ENCODE measurements at places on chromosomes 1 and 21.

DNA sequence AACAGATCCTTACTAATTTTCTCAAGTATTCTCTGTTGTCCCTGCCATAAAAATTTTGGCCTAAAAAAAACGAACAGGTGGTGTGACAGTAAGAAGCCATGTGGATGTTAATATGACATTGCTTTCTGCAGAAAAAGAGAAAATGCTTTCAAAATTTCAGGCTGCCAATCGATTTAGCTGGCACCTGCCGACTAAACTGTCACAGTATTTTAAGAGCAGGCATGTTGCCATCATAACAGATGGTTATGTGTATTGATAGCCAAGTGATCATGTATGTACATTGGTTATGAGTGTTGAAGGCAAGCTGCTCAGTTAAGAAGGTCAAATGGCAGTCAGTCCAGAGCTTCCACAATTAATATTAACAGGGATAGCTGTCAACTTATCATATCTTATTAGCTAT is 1017.0 kb downstream of the MRPL39 start:
- no peak overlapping the region for H3K27ac ChIP-seq
- no peaks in the 10 kb centered on the region for H3K4me1 ChIP-seq
- no peaks in the 10 kb centered on the region for H3K36me3 ChIP-seq
- H3K4me3 ChIP-seq: no peak overlapping the region
- no peaks in the 10 kb centered on the region for H3K27me3 ChIP-seq

GRCh38 chr1:42392255-42392654 is 11.7 kb downstream of the RIMKLA start:
- H3K36me3 ChIP-seq: no peaks in the 10 kb centered on the region
- no peak overlapping the region for H3K4me3 ChIP-seq
- H3K27me3 ChIP-seq: no peaks in the 10 kb centered on the region
- no peak overlapping the region for H3K27ac ChIP-seq

GRCh38 chr1:51699391-51699790 is 82.5 kb downstream of the OSBPL9 start:
- H3K4me3 ChIP-seq: no peak overlapping the region
- peaks cover 8% of the 10 kb centered on the region for H3K4me1 ChIP-seq
- DNase-seq: no peak
- no peaks in the 10 kb centered on the region for H3K27me3 ChIP-seq

DNA sequence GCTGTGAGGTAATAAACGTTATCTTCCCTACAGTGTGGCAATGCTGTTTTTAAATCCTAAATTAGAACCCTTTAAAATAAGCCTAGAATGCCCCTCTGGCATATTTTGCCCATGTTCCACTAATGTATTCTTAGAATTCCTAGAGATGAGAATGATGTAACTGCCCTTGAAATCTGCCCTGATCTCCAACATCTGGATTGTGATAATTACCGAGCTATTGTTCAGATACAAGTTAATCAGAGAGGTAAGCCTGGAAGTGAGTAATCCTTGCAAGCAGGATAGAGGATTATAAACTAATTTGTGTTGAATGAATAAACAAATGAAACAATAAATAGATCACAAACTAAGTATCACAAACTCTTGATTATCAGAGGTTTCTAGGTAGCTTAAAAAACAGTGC is 107.8 kb upstream of the DMRTA2 start:
- H3K36me3 ChIP-seq: no peaks in the 10 kb centered on the region
- H3K4me1 ChIP-seq: no peaks in the 10 kb centered on the region
- no peaks in the 10 kb centered on the region for H3K27me3 ChIP-seq
- DNase-seq: no peak
- H3K4me3 ChIP-seq: no peak overlapping the region

GRCh38 chr1:46466477-46467182 is 23.0 kb upstream of the DMBX1 start:
- H3K4me3 ChIP-seq: no peak overlapping the region
- peak; percentile 32 for DNase-seq
- no peak overlapping the region for H3K27ac ChIP-seq
- peaks cover 5% of the 10 kb centered on the region for H3K27me3 ChIP-seq
- H3K4me1 ChIP-seq: peaks cover 7% of the 10 kb centered on the region

GRCh38 chr1:99705385-99705784 is 59.5 kb downstream of the PALMD start:
- H3K27ac ChIP-seq: no peak overlapping the region
- no peak overlapping the region for H3K4me3 ChIP-seq
- H3K36me3 ChIP-seq: no peaks in the 10 kb centered on the region
- peaks cover 22% of the 10 kb centered on the region for H3K4me1 ChIP-seq
- no peak for DNase-seq

DNA sequence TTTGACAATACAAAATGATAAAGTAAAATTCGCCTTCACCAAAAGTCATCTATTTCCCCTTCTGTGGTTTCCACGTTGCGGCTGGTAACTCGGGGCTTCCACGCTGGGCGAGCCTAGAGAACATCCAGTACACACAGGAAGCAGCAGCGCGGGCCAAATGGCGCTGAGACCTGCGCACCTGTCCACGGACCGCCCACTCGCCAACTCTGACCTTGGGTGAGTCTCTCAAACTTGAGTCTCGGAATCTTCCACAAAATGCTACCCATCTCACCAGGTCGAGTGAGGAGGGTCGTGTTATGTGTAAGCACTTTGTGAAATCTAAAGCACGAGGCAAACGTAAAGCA is 820 bp upstream of the TTF2 start:
- H3K27ac ChIP-seq: peak overlapping the region; percentile 64
- peak; percentile 63 for DNase-seq
- peaks cover 14% of the 10 kb centered on the region for H3K4me1 ChIP-seq
- H3K27me3 ChIP-seq: no peaks in the 10 kb centered on the region
- peaks cover 7% of the 10 kb centered on the region for H3K36me3 ChIP-seq

GRCh38 chr21:41367301-41367944 is 5.6 kb downstream of the MX2 start:
- no peaks in the 10 kb centered on the region for H3K27me3 ChIP-seq
- no peaks in the 10 kb centered on the region for H3K36me3 ChIP-seq
- no peak for DNase-seq
- no peak overlapping the region for H3K27ac ChIP-seq
- no peak overlapping the region for H3K4me3 ChIP-seq
- H3K4me1 ChIP-seq: no peaks in the 10 kb centered on the region

DNA sequence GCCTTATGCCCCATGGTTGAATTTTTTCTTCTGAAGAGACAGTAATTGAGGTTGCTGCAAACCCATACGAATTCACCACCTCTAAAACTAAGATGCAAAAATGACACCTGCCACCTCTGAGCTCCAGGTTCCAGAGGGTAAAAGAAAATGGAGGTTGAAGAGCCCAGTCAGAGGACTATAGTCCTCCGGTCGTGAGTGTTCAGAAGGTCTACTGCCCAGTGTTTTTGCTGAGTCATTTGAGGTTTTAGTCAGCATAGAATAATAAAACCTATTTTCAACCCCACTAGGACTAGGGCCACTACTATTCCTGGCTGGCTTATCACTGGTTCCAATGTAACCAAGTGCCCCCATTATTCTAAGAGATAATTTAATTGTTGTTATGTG is 12.9 kb upstream of the SLAMF7 start:
- no peaks in the 10 kb centered on the region for H3K27me3 ChIP-seq
- no peak overlapping the region for H3K4me3 ChIP-seq
- H3K4me1 ChIP-seq: no peaks in the 10 kb centered on the region
- no peak overlapping the region for H3K27ac ChIP-seq

- no peaks in the 10 kb centered on the region for H3K36me3 ChIP-seq
- H3K4me1 ChIP-seq: no peaks in the 10 kb centered on the region
- no peak for DNase-seq
Measured at GRCh38 chr1:8537991-8538390, 220.1 kb downstream of the SLC45A1 start.

GRCh38 chr1:168470901-168471431 is 72.8 kb downstream of the XCL2 start:
- H3K36me3 ChIP-seq: no peaks in the 10 kb centered on the region
- H3K27me3 ChIP-seq: no peaks in the 10 kb centered on the region
- no peak for DNase-seq
- H3K27ac ChIP-seq: no peak overlapping the region

DNA sequence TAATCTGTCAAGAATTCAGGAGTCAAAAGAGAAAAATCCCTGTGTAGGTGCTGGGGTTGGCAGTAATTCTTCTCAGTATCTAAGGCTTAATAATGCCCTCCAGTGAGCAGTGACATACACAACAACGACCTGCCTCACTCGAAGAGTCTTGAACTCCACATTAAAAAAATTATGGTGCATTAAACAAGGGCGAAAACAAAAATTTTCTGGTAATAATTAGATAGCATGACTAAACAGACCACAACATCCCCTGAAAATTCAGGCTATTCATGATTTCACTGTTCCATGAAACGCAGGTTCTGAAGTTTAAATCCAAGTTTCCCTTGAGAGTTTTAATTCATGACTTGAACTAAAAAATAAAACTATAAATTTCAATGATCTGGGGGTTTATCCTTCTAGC is 5.1 kb downstream of the SRSF4 start:
- DNase-seq: no peak
- H3K27me3 ChIP-seq: no peaks in the 10 kb centered on the region
- H3K27ac ChIP-seq: no peak overlapping the region
- H3K4me1 ChIP-seq: peaks cover 27% of the 10 kb centered on the region
- no peak overlapping the region for H3K4me3 ChIP-seq

DNA sequence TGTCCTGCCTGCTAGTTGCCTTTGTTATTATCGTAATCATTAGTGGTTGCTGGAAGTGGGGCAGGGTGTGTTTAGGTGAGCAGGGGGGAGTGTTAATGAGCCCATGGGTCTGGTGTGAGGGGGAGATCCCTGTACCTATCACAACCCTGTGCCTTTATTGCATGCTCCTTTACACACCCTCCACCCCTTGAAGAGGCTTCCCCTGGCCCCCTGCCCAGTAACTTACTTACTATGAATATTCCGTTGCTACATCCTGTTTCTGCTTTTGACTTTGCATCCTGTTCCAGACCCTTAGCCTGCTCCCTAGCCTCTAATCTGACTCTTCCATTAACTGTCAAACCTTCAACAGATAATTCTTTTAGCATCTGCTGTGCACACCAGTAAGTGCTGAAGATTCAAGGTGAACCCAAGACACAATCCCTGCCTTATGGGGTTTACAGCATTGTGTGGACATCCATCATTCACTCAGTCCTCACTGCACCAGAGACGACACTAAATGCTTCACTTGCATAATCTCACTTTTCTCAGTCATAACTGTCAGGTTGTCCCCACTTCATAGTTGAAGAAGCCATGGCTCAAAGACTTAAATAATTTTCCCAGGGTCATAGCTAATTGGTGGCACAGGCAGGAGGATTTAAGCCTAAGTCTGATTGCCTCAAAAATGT is 47.9 kb downstream of the CDC7 start:
- no peaks in the 10 kb centered on the region for H3K36me3 ChIP-seq
- no peak for DNase-seq
- H3K27me3 ChIP-seq: no peaks in the 10 kb centered on the region
- H3K4me3 ChIP-seq: no peak overlapping the region

- no peak overlapping the region for H3K27ac ChIP-seq
- H3K27me3 ChIP-seq: no peaks in the 10 kb centered on the region
- H3K4me1 ChIP-seq: no peaks in the 10 kb centered on the region
- no peak for DNase-seq
- H3K36me3 ChIP-seq: no peaks in the 10 kb centered on the region
- no peak overlapping the region for H3K4me3 ChIP-seq
Measured at GRCh38 chr1:218200979-218201378, 84.1 kb upstream of the RRP15 start.

GRCh38 chr21:16280686-16281091 is 550.9 kb downstream of the USP25 start:
- H3K36me3 ChIP-seq: no peaks in the 10 kb centered on the region
- peak overlapping the region; percentile 10 for H3K4me3 ChIP-seq
- H3K4me1 ChIP-seq: peaks cover 28% of the 10 kb centered on the region
- no peaks in the 10 kb centered on the region for H3K27me3 ChIP-seq

GRCh38 chr1:33367485-33368405 is 46.8 kb upstream of the A3GALT2 start:
- H3K4me3 ChIP-seq: no peak overlapping the region
- peaks cover 20% of the 10 kb centered on the region for H3K4me1 ChIP-seq
- DNase-seq: peak; percentile 83
- no peaks in the 10 kb centered on the region for H3K36me3 ChIP-seq

Measured in adrenal gland (tissue), 19 donors.